ENCODE measurements at places on chromosomes 2 and 18. TPM values are rescaled to one million over a fixed set of nuclear protein-coding genes. Genes with fewer than 3 reads are reported as not detected.

The UCN gene
- total RNA-seq: 1.5 TPM

The SIX2 gene
- total RNA-seq: not detected

- no peak for DNase-seq
Observed at GRCh38 chr2:238327751-238328150, 7.4 kb downstream of the TRAF3IP1 start.

The DPYSL5 gene
- 6.9 TPM for total RNA-seq

The PCARE gene
- total RNA-seq: not detected

GRCh38 chr2:69165091-69165880 is 152.3 kb downstream of the ANTXR1 start:
- no peak for DNase-seq

DNA sequence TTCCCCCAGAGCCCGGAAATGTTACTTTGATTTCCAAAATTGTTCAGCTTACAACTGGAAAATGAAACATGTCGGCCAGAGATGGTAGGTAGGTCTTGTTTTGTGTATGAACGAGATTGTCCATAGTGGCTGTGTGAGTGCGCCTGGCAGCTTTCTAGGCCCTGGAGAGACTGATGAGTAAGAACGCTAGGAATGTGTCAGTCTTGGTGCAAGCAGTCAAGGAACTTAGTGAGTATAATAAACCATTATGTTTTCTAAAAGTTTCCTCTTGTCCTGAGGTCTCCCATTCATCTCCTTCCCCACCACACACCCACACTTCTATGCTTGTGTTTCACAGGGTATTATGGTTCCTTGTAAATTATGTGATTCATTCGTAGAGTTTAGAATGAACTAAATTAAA is 234.2 kb downstream of the CDH2 start:
- DNase-seq: no peak

GRCh38 chr2:121187982-121188411 is 97.0 kb downstream of the TFCP2L1 start:
- DNase-seq: peak; percentile 10

The CBLN2 gene
- not detected for total RNA-seq

- no peak for DNase-seq
Observed at GRCh38 chr2:197158591-197159550, 151.7 kb downstream of the ANKRD44 start.

- DNase-seq: no peak
Observed at GRCh38 chr2:174836995-174837390, 72.7 kb upstream of the CHRNA1 start.

The TGIF1 gene
- 261 TPM for total RNA-seq

GRCh38 chr2:127065299-127065939 is 41.5 kb downstream of the BIN1 start:
- DNase-seq: no peak

- no peak for DNase-seq
Observed at GRCh38 chr2:151267537-151267936, 5.9 kb upstream of the RBM43 start.

DNA sequence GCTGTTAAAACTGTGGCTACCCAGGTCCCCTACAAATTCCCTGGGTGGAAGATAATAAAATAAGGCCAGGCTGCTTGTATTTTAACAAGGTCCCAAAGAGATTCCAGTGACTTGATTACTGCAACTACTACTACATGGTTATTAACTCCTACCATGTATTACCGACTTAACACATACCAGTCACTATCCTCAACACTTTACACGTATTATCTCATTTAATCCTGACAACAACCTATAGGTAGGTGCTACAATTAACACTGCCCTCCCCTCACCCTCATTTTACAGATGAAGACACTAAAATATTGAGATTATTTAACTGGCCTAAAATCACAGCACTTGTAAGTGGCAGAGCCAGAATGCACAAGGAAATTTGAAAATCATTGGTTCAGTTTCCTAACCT is 5.4 kb downstream of the CLASP1 start:
- DNase-seq: no peak

DNA sequence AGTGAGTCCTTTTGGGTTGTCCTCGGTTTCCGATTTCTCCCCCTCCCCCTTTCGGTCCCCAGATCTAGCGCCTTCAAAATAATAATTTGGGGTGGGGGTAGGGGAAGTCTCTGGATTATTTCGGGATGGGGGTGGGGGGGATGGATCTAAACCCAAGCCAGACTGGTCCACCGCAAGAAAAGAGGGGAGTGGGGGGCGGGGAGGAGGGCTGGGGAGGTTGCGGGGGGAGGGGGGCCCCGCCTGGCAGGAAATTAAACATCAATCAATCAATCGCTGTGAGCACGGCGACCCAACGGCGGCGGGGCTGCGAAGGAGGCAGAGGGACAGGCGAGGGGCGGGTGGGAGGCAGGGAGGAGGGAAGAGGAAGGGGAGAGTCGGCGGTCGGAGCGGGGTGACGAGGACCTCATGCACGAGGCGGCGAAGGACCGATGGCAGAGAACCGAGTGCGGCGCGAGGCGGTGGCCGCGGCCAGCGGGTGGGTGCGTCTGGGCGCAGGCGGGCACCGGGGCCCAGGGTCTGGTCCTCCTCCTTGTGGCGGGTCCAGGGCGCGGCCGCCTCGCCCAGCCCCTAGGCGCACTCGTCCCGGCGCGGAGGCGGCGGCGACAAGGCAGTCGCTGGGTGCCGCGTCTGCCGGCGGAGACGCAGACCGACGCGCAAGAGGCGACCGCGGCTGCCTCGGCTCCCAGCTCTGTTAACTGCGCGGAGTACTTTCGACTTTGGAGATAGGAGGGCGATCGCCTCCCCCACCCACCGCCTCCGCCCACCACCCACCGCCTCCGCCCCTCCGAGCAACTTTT is 468 bp upstream of the SATB2 start:
- peak; percentile 64 for DNase-seq

The EPB41L3 gene
- total RNA-seq: 14.3 TPM

DNA sequence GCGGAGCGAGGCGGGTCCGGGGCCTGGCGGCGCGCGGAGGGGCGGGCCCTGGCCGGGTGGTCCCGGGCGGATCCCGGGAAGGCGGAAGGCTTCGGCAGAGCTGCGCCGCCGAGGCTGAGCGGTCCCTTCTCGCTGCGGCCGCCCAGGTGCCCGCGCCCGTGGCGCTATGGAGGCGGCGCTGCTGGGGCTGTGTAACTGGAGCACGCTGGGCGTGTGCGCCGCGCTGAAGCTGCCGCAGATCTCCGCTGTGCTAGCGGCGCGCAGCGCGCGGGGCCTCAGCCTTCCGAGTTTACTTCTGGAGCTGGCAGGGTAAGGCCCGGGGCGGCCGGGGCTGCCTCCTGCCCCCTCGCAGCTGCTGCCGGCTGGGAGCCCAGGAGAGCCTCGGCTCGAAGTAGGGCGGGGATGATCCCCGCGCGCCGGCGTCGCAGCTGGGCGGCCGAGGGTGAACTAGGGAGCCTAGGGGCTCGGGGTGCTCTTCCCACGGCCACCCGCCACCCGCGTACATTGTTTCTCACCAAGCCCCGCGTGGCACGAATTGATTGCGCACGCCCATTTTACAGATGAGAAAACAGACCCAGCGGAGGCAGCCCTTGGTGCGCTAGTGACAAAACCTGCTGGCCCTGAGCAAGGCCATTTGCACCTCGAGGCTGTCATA is at the start of gene SLC66A3:
SLC66A3 (plus strand) TSS at position 87 of the 655 bp plus-strand sequence; CDS start at position 167, 80 bp downstream.
- DNase-seq: no peak

DNA sequence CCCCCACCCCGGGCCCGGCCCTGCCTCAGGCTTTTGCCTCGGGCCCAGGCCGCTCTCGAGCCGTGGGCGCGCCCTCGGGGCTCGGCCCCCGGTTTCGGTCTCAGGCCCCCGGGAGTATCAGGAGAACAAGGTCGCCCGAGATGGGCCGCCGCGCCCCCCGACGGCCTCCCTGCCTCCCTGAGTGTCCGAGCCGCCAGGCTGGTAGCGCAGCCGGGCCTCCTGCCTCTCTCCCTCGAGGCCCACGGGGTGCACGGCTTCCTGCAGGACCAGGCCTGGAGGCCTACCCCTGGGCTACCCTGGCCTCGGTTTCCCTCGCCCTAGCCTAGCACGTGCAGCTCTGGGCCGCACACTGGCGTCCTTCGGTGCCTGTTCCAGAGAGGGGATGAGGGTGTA is 8.4 kb downstream of the GBX2 start:
- DNase-seq: no peak

DNA sequence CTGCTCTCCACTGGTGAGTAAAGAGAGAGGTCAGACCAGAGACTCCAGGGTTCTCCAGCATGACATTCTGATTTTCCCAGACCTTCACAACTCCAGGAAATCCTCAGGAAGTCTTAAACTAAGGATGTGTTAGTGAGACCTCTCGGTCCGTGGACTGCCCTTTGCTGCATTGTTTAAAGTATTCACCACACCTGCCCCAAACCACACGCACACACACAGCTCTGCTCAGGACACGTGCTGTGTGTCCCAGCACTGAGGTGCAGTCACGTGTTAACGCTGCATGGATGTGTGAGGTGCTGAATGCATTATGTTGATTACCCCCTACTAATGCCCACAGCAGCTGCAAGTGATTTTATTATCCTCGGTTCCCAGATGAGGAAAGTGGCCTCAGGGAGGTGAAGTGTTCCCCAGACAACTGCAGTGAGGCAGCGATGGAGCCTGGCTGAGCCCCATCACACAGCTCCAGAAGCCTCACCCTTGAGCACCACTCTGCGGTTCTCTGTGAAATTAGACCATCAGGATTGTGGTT is 68.4 kb downstream of the TRAPPC12 start:
- no peak for DNase-seq

The KCNG2 gene
- 0.15 TPM for total RNA-seq

GRCh38 chr18:63183378-63183777 is 136.2 kb downstream of the BCL2 start:
- no peak for DNase-seq

The ARHGAP28 gene
- total RNA-seq: 7.9 TPM

DNA sequence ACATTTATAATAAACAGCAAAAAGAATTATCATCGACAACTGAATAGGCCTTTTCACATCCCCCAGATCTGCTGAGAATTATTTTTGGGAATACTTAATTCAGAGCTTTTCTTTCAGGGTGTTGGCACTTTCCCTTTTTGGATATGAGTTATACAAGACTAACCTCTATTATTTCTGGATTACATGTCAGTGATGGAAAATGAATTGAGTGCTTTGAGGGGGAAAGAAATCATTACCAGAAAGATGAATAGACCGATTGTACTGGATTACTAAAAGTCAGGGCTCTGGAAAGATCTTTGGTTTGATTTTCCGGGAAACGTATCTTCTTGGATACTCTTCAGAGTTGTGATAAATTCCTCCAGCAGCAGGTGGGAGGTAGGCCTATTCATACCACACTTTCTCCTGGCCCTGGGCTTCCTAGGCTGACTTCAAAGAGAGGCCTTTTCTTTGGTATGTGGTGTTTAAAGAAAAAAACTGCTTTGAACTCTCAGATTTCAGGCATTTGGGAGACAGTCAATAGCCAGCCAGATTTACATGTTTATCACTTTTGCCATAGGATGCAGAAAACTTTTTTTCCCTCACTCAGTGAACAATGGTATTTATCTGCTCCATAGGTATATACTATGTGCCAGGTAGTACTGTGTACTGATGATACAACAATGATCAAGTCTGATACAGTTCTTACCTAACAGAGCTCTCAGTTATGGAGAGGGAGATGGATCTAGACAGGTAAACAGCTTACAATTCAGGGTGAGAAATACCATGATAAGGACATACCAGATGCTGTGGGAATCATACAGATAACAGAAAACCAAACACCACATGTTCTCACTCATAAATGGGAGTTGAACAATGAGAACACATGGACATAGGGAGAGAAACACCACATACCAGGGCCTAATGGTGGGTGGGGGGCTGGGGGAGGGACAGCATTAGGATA is 63.3 kb upstream of the ACTR3 start:
- peak; percentile 39 for DNase-seq

- DNase-seq: no peak
Observed at GRCh38 chr2:150468350-150468960, 19.0 kb downstream of the RND3 start.

DNA sequence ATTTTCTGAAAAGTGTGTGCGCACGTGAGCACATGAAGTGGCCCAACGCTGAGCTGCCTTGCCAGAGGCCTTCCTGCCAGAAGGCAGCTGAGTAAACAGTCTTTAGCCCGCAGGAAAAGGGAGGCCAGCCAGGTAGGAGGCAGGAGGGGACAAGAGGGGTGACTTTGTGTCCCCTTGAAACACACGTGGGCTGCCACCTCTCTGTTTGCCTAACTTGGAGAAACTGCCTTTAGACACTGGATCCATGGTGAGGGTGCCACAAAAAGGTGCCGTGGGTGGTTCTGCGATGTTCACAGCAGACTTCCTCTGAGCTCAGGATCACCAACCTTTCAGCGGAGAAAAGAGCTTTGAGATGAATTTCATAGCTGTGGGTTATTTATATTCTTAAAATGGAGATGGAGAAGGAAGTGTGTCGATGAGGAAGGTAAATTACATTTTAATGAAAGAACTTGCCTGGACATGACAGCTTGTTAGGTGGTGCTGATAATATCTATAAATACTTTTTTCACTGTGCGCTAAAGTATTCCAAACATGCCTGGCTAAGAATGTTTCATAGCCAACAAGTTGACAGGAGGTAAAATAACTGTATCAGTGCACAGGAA is 36.6 kb upstream of the ASB1 start:
- no peak for DNase-seq

- no peak for DNase-seq
Observed at GRCh38 chr2:2234398-2235195, 96.5 kb downstream of the MYT1L start.

DNA sequence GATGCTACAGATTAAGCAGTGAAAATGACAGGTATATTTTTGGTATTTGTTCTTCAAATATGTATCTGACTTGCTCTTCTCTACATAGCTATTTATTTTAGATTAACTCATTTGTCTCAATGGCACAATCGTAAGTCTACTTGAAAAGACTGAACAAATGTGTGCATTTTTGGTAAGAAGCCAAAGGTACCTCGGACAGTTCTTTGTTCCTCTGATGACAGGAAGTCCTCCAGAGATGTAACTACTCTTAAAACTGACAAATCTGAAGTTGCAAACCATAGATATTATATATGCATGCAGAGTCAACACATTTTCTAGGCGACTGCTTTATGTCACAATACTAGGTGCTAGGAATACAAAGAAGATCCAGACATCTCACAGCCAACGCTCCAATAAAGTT is 36.7 kb downstream of the NDUFAF7 start:
- no peak for DNase-seq

DNA sequence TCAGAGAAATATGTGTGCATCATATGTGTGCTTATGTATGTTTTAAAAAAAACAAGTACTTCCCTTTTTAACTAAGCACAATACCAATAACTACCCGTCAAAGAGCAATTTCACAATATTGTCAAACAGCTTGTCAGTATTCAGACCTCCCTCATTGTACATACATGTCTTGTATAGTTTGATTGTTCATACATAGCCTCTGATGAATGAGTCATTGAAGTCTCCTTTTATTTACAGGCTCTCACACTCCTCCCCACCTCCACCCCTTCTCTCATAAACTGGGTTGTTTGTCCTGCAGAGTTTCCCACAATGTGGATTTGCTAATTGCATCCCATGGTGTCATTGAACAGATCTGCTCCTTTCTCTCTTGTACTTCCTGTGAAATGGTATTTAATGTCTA is 132.8 kb upstream of the L3MBTL4 start:
- no peak for DNase-seq

GRCh38 chr2:603869-604268 is 73.3 kb downstream of the TMEM18 start:
- DNase-seq: peak; percentile 8

GRCh38 chr18:9516437-9517064 is 41.2 kb downstream of the RALBP1 start:
- DNase-seq: no peak

- DNase-seq: no peak
Observed at GRCh38 chr2:21245565-21245964, 121.8 kb downstream of the TDRD15 start.

GRCh38 chr2:100376836-100377235 is 40.6 kb downstream of the CHST10 start:
- no peak for DNase-seq
